Activated CD8-positive, alpha-beta memory T cell treated with anti-CD3 and anti-CD28 coated beads, Interleukin-2, amount 10 ng/mL, durations not matched to agents 7 days and 5 days (primary cell): ENCODE measurements at places on chromosomes 11 and 22. TPM values are rescaled to one million over a fixed set of nuclear protein-coding genes. Genes with fewer than 3 reads are reported as not detected.

GRCh38 chr22:45893516-45893915 is 83.4 kb downstream of the WNT7B start:
- DNase-seq = no peak

Gene RAB38
- 2.2 TPM for total RNA-seq

DNA sequence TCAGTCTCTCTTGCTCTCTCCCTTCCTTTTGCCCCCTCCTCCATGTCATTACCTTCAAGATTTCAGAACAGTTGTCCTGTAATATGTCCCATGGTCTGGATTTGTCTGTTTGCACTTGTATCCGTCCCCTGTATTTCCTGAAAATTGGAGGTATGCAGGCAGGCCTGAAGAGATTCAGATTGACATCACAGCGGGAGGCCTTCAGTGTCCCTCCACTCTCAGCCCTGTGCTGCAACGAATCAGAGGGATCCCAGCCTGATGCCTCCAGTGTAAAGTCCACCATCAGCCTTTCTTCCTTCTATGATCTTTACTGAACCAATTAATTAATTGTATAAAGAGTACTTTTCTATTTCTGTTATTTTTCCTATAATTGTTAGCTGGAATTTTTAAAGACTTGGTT is 57.3 kb downstream of the ELMOD1 start:
- no peak for DNase-seq

DNA sequence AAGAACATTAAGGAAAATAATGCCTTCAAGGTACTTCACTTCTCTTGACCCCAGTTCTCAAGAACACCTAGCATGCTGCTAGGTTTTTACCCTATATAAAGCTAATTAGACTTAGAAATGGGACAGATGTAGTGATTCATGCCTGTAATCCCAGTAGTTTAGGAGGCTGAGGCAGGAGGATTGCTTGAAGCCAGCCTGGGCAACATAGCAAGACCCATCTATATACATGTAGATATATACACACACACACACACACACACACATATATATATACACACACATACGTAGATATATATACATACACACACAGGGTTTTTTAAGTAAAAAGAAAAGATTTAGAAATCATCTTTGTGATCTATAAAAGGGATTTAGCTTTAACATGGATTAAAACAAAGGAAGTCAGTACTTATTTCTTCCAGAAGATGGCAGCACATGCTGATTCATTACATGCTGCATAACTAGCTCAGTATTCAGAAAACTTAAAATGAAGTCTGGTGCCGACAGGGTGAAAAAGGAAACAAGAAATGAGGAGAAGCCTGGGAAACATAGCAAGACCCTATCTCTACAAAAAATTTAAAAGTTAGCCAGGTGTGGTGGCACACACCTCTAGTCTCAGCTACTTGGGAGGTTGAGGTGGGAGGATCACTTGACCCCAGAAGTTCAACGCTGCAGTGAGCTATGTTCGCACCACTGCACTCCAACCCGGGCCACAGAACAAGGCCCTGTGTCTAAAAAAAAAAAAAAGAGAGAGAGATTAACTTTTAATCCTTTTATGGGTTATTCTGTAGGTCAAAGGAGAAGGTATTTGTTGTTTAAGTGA is 28.5 kb upstream of the RBX1 start:
- no peak for DNase-seq

Gene CDKN1C
- total RNA-seq = 0.87 TPM

DNA sequence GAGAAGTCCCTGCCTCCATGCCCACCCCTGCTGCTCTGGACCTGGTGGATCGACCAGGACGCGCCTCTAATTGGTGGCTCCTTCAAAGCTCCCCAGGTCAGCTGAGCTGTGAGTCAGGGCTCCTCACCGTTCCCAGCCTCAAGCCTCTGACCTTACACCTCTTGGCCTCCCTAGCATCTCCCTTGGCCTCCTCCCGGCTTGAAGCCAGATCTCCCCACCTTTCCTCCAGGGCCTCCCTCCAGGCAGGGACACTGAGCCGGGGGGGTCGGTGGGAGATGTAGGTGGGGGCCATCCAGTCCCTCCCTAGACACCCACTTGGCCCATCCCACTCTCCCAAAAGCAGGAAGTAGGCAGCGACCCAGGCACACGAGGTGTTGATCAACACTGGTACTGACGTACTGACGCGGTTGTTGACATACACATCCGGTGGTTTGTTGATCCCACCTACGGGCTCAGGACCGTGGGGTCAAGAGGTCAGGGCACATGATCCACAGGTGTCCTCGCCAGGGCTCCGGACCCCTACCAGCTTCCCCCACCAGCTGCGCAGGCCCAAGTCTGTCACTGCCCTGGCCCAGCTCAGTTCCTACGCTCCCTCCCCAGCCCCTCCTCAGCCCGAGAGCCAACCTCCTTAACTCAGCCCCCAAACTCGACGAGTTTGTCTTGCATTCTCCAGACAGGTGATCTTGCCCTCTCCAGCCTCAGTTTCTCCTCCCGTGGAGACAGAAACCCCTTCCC is 802 bp downstream of the ATG2A start:
- peak; percentile 83 for DNase-seq

GRCh38 chr11:96033095-96033494 is 109.2 kb upstream of the MTMR2 start:
- no peak for DNase-seq

DNA sequence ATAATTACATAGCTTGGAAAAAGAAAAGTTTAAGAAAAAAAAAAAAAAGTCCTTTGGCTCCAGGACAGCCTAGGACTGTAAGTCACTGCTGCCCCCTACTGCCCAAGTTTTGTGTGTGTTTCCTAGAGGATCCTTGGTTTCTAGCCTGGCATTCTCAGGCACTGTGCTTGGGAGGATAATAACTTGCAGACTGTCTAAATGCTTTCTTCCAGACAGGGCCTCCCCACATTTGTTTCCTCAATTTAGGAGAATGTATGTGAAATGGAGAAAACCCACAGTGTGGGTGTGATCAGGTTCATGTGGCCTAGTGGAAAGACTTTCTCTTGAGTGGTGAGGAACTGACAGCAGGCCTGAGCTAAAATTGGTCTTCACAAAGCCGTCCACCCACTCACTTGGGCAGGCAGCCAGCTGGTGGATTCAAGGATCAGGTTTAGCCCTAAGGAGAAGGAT is 191.0 kb downstream of the NAV2 start:
- DNase-seq = peak; percentile 66

GRCh38 chr22:46750863-46751443 is 11.5 kb upstream of the TBC1D22A start:
- DNase-seq = no peak

GRCh38 chr11:64534391-64534801 is 56.6 kb upstream of the SLC22A12 start:
- no peak for DNase-seq

Gene GDPD4
- not detected for total RNA-seq

DNA sequence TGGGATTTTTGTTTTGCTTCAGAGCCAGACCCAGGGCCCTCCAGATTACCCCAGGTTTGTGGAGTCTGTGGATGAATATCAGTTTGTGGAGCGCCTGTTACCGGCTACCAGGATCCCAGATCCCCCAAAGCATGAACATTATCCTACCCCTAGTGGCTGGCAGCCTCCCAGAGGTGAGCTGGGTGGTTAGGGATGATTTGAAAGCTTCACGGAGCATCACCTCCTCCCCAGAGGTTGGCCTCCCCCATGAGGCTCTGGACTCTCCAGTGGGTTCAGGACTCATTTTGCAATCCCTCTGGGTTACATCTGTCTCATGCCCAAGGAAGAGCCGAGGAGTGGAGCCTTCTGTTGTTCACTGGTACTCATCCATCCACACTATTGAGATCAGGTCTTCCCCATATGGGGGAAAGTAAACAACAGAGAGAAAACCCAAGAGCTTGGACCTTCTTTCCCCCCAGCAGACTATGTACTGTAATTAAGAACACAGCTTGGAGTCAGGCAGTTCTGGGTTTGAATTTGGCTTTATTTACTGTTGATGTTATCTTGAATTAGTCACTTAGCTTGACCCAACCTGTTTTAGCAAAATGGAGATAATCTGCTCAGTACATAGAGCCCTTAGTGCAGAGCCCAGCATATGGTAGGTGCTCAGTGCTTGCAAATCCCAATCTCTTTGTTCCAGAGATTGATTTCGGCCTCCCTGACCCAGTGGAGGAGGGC is 2.5 kb downstream of the MRPL49 start:
- DNase-seq = no peak

- no peak for DNase-seq
Observed at GRCh38 chr11:96309643-96310017, 33.4 kb downstream of the MAML2 start.

Gene NFAM1
- not detected for total RNA-seq

DNA sequence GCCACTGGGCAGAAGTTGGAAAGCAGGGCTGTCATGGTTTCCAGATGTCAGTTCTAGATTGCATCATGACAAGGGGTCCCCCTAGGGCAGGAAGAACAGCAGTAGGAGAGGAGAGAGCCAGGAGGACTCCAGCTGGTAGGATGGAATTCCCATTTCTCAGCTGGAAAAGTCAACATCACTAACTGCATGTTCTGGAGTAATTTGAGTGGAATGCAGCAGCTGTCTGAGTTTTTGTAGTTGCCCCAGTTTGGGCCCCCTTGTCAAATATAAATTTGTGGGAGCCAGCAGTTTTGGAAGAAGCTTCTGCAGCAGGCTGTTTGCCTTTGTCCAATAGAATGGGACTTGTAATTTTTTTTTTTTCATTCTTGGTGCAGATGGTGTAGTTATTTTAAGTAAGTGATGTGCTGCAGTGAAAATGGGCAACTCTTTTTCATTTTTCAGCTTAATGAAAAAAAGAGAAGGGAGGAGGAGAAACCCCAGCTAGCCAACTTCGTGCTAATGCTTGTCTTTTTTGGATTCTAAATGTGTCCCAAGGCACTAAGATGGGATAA is 86.9 kb downstream of the LDLRAD3 start:
- no peak for DNase-seq

DNA sequence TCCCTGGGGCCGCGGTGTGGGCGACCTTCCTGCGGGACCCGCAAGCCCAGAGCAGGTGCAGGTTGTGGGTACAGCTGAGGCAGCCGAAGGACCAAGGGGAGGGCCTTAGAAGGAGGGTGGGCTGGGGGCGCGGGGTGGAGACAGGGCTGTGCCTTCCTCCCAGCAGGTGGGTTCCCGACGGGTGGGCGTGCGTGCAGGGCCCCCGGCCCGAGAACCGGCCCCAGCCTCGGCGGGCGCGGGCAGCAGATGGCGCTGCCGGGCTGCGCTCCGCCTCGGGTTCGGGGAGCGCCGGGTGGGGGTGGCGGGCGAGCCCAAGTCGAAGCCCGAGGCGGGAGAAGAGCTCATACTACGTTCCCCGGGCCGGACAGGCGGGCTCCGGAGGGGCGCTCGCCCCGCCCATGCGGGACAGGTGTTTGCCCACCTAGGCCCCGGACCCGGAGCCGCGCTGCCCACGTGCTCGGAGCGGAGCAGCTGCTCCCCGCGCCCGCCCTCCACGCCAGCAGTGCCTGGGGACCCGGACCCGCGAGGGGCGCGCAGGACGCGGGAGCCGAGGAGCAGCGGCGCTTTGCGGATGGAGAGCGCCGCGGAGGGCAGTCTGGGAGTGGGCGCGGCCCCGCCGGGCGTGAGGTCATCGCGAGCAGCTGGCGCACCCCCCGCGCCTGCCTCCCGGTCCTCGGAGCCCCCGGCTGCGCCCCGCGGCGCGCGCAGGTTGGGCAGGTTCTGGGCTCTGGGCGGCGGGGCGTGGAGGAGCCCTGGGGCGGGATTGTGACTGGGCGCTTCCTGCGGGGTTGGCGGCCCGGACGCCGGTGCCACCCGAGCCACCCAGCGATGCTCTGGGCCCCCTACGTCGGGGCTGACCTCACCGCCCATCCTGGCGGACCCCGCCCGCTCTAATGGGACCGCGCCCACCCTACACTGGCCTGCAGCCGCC is 25.3 kb downstream of the DUSP8 start:
- DNase-seq = no peak

GRCh38 chr22:18980829-18981228 is 44.7 kb upstream of the PRODH start:
- DNase-seq = no peak

GRCh38 chr11:68038718-68039525 is at the start of gene TCIRG1:
TSS of gene TCIRG1 (plus strand) at chr11:68039025. CDS start at chr11:68041272, 2,247 bp downstream.
- peak; percentile 73 for DNase-seq

DNA sequence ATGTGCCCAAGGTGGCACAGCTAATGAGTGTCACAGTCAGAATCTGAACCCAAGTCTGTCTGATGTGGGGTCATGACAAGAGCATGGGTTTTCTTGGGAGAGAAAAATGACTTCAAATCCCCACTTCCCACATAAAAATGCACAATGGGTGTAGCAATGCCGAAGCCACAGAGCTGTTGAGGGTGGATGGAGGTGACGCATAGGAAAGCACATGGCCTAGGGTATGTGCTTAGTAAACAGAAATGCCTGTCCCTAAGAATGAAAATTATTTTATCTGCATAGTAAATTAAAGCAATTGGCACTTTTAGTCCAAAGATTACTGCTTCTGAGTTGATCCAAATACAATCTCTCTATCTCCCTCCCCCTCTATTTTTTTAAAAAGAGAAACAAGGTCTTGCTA is 10.9 kb downstream of the MICAL3 start:
- no peak for DNase-seq

GRCh38 chr11:6547177-6547576 is 50.1 kb downstream of the DNHD1 start:
- no peak for DNase-seq

Gene DBX1
- not detected for total RNA-seq

GRCh38 chr11:81658722-81659121 is 1074.9 kb downstream of the FAM181B start:
- no peak for DNase-seq

Gene INTS4
- 53.9 TPM for total RNA-seq

DNA sequence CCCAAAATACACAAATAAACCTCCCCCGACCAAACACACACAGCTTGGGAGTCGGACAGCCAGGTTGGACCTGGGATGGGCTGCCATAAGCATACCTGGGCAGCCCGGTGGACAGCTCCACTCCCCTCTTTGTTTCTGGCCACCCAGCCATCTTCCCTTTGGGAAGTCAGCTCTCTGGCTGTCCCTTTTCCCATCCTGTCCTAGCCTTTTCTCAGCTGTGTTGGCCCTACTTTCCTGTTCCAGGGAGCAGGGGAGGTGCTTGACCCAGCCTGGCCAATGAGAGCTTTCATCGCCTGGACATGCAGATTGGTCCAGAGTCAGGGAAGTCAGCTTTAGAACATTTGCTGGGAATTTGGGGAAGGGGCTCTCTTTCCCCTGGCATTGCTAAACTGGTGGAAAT is 68.7 kb upstream of the NECTIN1 start:
- DNase-seq = no peak

Gene GALNT18
- total RNA-seq = 0.32 TPM

DNA sequence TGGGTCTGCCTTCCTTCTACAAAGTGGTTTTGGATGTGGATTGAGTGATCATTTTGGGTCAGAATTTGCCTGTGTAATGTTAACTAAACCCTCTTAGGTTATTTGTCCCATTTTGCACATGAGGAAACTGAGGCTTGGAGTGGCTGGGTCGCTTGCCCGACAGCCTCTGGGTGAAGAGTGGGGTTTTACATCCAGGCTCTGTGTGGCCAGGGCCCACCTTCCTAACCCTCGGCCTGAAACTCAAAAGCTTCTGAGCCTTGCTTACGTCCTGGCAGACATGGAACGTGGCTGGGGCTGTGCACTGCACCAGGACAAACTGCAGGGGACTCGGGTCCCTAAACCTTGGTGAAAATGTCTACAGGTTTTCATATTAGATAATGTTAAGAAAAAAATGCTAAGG is 542.4 kb downstream of the TBC1D22A start:
- DNase-seq = peak; percentile 4
